ENCODE measurements at places on chromosomes 5 and 9.

DNA sequence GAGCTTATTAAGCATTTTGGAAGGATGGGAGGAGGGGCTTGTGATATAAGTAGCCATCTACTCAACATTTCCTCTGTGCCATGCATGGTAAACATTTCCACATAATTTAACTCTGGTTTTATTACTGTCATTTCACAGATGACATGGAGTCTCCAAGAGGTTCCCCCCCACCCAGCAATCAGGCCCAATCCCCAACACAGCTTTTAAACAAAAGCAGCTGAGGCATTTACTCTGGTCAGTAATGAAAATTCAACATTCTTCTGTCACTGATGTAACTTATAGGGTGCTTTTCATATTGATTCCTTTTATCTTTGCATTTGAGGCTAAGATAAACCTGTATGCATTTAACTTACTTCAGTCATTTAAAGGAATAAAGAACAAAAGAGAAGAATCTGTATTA is 128.1 kb downstream of the COL23A1 start:
- no peak for DNase-seq

- no peak for DNase-seq
Measured at GRCh38 chr5:110965773-110966581, 105.5 kb upstream of the TSLP start.

DNA sequence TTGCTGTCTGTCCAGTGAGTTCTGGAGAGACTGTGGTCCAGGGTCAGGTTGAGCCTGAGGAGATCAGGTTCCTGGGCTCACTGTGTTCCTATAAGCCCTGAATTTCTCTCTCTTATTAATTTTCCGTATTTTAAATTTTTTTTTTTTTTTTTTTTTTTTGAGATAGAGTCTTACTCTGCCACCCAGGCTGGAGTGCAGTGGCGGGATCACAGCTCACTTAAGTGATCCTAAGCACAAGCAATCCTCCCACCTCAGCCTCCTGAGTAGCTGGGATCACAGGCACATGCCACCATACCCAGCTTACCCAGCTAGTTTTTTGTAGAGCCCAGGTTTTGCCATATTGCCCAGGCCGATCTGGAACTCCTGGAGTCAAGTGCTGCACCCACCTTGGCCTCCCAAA is 22.5 kb downstream of the NDST1 start:
- DNase-seq: no peak

- DNase-seq: no peak
Measured at GRCh38 chr5:117863586-117864296, 1124.6 kb downstream of the DTWD2 start.

DNA sequence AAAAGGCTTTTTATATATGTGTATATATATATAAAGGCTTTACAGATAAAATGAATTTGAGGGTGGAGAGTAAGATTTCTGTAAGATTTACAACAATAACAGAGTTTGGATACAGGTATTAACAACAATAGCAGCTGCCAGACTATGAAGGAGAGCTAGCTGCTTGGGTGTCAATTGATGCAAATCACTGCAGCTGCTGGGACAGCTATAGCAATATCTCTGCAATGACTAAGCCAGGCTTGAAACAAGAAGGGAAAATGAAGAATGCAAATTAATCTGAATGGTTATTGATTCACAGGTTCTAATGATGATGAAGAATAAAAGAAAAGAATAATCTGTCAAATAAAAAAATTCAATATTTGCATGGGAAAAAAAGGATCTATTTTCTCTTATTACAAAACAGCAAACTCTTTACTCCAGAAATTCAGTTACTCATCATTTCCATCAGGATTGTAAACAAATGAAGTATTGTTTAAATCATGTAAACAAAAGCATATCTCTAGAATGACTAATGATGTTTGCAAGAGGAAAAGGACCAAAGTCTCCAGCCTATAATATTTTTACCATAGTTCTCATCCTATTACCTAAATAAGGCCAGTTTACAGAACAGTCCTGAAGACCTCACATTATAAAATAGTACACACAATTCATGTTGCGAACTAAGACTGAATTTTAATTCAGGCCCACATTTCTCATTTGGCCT is 219.0 kb downstream of the HTR1A start:
- DNase-seq: no peak

DNA sequence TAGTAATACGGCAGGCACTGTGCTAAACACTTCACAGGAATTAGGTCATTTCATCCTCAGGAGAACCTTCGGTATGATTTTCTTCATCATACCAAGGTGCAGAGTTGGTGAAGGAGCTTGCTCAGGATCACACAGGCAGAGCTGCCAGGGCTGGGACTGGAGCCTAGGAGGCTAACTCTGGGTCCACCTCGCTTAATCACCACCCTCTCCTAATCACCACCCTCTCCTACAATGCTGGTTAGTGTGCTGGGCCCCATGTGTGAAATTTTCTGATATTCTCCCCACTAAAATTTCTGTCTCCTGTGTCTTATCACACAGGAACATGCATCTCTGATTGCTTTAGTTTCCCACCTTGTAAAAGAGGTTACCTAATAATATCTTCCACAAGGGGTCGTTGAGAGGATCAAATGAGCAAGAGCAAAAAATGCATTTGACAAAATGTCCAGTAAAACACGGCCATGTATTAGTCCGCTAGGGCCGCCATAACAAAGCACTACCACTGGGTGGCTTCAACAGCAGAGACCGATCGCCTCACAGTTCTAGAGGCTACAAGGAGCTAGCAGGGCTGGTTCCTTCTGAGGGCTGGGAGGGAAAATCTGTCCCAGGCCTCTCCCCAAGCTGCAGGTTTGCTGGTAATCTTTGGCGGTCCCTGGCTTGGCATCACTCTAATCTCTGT is 128.2 kb upstream of the NFIB start:
- DNase-seq: no peak

Measured in NCI-H526 treated with DMSO at 0.1 percent for 48 hours (cell line).